ENCODE measurements at places on chromosomes 2 and 18.

GRCh38 chr2:102386867-102387541 lies 31.4 kb downstream of the IL18R1 start:
- DNase-seq = no peak

DNA sequence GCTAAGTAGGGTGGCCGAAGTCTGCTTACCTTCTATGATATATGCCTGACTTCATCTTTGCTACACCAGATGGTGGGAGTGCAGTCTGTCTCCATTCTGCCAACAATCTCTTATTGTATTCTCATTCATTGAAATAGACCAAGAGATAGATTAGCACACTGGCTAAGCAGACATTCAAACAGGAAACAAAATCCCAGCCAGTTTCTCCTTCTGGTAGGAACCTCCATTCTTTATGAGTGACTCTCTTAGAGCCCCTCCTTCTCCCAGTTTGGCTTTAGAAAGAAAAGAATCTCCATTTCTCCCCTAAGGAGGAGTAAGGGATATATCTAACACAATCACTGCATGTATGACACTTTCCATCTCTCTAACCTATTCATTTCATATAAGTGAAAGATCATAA lies 118.9 kb upstream of the COL5A2 start:
- DNase-seq = no peak

GRCh38 chr18:40738321-40738880 lies 1216.6 kb upstream of the PIK3C3 start:
- DNase-seq = no peak

DNA sequence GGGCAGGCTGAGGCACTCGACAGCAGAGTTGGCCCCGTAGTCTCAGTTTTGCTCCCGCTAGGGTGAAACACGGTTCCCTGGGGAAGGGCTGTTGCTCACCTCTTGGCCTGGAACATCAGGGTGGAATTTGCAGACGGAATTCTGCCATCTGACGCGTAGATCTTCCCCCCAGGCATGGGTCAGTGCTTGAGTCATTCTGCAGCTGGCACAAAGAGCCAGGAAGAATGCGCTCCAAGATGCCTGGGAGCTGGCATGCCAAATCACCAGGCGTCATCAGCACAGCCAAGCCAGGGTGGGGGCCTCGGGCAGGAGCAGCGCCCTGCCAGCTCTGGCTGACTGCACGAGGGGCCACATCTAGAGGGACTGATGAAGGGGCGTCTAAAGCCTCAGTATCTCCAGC lies 42.7 kb downstream of the ODC1 start:
- no peak for DNase-seq

DNA sequence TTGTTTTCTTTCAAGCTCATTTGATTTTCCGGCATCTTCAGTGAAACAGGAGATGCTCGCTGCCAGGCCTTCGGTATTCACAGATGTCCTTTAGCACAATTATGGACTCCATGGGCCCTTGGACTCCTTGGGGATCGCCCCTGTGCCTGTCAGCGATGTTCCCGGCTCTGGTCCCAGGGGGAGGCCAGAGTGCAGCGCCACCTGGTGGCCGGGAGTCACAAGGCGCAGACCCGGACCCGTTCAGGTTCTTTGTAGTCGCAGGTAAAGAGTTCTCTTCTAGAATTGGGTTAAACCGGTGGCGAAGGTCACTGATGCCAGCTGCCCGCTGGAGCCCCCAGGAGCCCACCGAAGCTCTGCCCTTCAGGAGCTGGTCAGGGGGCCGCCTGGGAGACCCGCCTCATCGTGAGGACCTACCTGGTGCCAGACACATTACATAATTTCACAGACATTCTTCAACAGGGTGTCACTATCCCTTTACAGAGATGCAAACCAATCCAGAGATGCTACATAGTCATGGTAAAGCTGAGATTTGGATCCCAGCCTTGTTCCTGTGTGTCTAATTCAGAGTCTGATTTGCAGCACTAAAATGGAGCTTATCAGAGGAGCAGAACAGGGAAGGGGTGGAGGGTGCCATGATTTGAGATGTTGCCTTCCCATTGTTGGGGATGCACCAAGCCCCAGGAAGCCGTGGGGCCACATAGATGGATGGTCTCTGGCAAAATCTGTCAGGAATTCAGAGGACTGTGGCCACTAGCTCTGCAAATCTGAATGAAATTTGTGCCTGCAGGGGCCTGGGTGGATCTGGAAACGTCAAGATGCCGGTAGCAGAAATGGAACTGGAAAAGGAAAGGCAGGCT lies 6.0 kb upstream of the INPP5D start:
- DNase-seq = peak; percentile 77

GRCh38 chr2:224410946-224411561 lies 9.1 kb upstream of the FAM124B start:
- DNase-seq = no peak

GRCh38 chr2:24597181-24597870 lies 106.3 kb downstream of the NCOA1 start:
- DNase-seq = no peak

- peak; percentile 29 for DNase-seq
Measured at GRCh38 chr2:48016225-48017019, 110.1 kb upstream of the FBXO11 start.

DNA sequence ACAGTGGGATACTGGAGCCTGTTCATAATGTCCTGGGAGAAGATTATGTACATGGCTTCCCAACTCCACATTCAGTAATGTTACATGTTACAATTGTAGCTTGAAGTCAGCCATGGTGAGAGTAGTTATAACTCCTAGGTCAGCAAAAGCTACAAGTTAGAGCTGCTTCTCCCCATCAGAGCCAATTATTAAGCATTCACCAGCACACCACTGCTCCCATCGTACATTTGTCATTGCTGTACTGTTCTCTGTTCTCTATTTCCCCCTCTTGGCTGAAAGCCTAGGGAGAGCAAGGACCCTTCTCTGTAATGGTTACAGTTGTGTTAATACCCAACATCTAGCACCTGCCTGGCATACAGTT lies 5.3 kb upstream of the TLK1 start:
- DNase-seq = no peak

DNA sequence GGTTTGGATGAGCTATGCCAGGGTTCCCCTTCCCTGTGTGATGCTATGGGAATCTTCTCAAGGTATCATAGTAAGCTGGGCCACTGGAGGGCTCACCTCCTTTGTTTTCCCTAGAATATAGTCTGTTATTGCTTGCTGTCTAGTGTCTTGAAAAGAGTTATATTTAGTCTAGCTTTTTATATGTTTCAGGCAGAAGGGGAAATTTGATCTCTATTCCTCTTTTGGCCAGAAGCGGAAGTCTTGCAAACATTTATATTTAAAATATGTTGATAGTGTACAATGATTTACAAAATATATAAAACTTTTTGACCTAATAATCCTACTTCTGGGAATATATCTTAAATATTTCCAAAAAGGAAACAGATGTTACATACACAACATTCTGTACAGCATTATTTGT lies 260.7 kb downstream of the FHOD3 start:
- no peak for DNase-seq

DNA sequence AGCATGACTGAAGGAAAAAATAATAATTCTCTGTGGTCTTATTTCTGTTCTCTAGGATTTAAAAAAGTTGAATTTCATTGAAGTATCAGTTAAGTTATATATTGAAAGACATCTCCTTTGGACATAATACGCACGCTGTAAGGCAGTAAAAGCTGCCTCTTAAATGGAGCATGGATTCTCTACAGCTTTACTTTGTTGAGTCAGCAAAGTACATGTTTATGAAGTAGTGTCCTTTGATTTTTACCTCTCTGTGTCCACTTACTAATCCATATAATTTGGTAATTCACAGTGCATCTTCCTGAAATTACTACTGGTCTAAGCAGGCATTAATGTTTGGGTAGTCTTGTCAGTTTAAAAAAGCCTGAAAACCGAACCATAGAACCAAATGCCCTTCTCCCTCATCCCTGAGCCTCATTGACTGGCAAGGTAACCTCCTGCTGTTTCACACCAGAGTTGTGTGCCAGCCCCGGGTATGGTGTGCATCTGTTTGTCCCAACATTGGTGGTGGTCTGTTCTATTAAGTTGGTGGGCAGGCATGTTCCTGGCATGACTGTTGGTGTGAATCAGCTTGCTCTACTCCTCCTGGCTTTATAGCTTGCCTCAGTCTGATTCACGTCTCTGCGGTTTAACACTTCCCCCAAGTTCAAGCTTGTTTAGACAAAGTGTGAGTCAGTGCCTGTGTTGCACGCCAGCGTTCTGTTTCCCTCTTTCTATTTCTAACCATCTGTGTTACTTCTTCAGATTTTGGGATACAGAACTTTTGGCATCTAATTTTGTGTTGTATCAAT lies 71.0 kb upstream of the ITM2C start:
- peak; percentile 73 for DNase-seq

DNA sequence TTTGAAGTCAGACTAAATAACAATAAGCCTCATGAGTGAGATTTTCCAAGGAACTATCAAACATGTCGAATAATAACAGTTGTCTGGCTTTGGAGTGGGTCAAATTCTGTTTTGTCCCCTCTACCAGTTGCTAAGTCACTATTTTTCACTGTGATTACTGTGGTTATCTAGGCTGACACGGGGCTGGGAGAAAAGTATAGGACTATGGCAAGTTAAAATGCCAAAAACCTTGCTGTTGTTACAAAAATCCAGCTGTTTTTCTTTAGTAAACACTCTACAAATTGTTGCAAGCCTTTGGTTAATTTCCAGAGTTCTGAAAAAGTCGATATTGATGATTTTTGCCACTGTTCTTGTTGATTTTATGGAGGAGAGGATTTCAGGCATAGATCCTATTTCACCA lies 1.5 kb downstream of the CFAP210 start:
- no peak for DNase-seq

DNA sequence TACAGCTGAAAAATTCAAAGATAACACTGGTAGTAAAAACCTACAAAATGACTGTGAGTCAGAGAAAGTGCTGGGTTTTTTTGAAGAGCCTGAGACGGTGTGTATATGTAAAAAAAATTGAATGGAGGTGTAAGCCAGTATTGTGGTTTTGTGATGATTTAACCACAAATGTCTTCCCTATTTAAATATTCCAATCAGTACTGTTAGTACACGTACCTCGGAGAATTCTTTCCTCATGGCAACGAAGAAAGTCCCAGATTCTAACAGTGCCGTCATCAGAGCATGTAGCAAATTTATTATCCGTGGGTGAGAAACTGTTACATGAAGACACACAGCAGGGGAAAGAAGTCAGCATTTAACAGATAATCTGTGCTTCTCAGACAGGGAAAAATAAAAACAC lies 48.1 kb downstream of the WDR33 start:
- no peak for DNase-seq

DNA sequence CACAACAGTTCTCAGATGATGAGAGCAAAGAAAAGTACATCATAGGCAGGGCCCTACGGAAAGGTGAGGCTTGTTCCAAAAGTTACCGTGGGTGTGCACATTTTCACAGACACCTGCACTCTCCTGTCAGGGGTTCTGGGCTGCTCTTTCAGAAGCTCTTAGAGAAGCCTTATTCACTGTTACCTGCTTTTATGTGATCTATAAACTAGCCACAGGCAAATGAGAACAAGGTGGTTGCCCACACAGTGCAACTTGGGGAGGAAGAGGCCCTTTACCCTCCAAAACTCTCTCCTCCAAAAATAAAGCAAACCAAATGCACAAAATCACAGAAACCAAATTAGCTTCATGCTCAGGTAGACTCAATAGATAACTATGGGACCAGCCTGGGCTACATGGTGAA lies 11.1 kb upstream of the CUL3 start:
- no peak for DNase-seq

DNA sequence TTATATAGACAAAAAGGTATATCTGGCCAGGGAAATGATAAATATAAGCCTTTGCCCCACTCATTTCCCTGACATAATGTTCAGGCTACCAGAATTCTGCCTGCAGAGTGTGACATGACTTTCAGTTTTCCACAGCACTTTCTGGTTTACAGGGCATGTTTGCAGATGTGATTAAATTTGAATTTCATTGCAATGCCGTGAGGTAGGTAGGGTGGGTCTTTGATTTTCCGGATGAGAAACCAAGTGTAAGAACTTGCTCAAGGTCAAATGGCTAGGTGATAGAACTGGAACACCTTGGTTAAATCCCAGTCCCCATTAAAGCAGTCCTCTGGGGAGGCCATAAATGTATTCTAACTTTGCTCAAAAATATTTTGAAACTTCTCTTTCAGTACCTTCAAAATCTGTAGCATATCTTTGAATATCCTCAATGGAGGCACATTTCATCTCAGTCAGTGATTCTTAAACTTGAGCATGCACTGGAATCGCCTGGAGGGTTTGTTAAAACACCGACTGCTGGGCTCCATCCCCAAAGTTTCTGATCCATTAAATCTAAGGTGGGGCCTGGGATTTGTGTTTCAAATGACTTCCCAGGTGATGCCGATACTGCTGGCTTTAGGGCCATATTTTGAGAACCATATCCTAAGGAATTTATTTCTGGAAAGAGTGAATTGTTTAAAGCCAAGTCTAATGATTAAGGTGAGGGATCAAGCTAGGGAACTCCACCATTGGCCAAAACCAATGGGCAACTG lies 35.0 kb downstream of the MRPL33 start:
- no peak for DNase-seq

DNA sequence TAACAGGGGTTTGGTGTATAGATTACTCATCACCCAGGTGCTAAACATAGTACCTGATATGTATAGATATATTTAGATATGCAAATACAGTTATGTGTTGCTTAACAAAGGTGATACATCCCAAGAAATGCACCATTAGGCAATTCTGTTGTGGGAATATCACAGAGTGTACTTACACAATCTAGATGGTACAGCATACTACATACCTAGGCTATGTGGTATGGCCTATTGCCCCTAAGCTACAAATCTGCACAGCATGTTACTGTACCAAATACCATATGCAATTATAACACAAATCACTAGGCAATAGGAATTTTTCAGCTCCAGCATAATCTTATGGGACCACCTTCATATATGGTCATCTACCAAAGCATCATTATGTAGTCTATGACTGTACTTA lies 43.5 kb upstream of the NPAS2 start:
- no peak for DNase-seq

DNA sequence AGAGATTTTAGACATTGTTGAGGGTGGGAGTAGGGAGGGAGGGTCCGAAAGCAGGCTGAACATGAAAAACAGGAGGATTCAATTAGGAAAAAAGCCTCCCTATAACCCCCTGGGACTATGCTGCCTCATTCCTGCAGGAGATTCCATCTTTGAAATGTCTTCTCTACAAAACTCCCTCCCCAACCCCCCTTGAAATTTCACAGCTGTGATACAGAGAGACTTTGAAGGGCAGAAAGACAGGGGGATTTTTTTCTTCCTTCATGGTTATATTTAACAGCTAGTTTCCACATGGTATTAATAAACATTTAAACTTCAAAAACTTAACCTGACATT lies 57.6 kb downstream of the TRIB2 start:
- no peak for DNase-seq

GRCh38 chr2:1625281-1626001 lies 118.9 kb downstream of the PXDN start:
- no peak for DNase-seq

GRCh38 chr2:163667064-163667887 lies 68.5 kb downstream of the FIGN start:
- no peak for DNase-seq

DNA sequence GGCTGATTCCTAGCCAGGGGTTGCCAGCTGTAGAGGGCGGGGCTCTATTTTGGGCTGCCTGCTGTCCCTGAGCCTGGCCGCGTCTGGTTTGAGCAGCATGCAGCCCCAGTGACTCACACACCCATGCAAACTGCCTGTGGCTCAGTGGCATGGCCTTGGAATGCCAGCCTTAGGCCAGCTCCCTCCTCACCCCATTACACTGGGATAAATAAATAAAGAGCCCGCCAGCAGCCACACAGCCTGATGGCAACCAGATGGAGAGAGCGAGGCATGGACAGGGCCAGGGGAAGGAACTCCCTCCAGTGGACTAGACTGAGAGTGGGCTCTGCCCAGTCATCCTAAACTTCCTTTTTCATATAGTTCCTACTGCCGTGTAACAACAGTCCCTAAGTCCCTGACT lies 18.3 kb downstream of the NHEJ1 start:
- DNase-seq = no peak
